ENCODE measurements at places on chromosomes 3 and 15. TPM values are rescaled to one million over a fixed set of nuclear protein-coding genes. Genes with fewer than 3 reads are reported as not detected.

DNA sequence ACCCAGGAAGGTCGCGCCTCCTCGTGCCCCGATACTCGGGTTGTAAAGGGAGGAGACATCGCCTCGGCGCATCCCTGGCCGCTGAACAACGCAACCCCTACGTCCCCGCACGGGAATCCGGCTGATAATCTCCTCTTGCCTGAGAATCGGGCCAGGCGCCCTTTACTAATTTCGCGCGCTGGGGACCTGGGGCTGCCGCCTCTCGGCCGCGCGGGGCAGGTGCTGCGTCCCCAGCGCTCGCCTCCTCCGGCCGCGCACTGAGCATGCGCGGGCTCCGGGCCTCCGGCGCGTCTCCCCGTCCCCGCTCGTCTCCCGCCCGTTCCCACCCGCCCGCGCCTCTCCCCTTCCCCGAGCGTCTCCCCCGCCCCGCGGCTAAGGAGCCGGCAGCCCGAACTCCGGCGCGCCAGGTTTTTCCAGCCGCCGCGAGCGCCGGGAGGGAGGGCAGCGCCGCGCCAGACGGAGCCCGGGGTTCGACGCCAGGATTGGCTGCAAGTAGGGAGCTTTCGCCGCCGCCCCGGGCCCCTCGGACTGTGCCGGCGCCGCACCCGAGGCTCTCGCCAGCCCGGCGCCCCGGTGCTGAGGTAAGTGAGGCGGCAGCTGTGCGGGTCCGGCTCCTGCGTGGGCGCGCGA, at the start of gene CNTN4:
Gene CNTN4 (plus strand): TSS at position 469 of the 630 bp plus-strand sequence.
- no peak for DNase-seq

- DNase-seq: no peak
Measured at GRCh38 chr15:85389306-85389650, 8.9 kb downstream of the AKAP13 start.

GRCh38 chr3:78844307-78844706, 923.5 kb downstream of the ROBO1 start:
- no peak for DNase-seq

GRCh38 chr15:67359431-67360079, 105.0 kb downstream of the IQCH start:
- DNase-seq: no peak

GRCh38 chr3:38490281-38491030, 5.7 kb upstream of the EXOG start:
- DNase-seq: no peak

DNA sequence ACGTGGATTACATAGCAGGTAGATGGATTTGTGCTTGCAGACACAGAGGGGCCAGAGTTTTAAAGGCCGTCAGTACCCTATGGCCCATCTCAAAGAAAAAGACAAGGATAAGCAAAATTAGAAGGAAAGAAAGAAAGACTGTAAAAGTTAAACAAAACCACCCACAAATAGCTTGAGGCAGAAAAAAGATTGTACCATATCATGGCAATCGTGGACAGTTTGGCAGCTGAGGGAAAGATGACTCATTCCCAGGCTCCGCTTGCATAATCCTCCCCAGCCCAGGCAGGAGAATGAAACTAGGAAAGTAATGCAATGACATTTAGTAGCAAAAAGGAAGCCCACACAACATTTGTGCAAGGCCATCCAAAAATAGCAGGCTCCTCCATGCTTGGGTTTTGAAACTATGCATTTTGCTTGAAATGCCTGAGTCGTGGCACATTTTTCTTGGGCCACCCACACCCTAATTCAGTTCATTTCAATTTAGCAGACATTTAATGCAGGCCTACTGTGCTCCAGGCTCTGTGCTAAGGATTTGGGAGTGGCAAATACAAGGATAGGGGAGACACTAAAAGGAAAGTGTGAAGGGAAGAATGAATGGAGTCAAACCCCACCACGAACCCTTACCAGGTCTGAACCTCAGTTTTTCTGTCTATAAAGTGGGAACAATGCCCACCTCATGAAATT, 40.9 kb upstream of the SMAD3 start:
- peak; percentile 69 for DNase-seq

- no peak for DNase-seq
Measured at GRCh38 chr15:101088271-101088670, 163.6 kb downstream of the CHSY1 start.

DNA sequence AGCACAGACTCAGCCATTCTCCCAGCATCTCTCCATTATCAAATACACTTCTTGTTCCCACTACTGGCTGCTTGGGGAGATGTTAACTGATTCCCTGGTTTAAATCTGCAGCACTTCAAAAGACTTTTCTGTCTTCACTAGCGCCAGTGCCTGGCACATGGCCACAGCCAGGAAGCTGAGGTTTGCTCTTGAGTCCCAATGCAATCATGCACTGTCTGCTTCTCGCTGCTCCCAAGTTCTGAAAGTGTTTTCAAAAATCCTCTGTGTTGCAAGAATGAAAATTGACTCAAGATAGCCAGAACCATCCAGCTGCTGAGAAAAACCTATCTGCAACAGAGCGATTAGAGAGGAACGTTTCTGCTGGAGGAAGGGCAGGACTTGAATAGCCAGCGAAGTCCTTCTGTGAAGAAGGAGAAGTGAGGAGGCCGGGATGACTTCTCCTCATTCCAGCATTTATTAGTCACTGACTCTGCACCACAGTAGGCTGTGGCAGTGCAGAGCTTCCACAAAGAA, 358.4 kb upstream of the NR2F2 start:
- DNase-seq: no peak

GRCh38 chr3:42061713-42062380, 29.3 kb upstream of the TRAK1 start:
- peak; percentile 67 for DNase-seq

The PLA2G4E gene
- total RNA-seq: not detected

The IGF2BP2 gene
- total RNA-seq: 62.0 TPM

DNA sequence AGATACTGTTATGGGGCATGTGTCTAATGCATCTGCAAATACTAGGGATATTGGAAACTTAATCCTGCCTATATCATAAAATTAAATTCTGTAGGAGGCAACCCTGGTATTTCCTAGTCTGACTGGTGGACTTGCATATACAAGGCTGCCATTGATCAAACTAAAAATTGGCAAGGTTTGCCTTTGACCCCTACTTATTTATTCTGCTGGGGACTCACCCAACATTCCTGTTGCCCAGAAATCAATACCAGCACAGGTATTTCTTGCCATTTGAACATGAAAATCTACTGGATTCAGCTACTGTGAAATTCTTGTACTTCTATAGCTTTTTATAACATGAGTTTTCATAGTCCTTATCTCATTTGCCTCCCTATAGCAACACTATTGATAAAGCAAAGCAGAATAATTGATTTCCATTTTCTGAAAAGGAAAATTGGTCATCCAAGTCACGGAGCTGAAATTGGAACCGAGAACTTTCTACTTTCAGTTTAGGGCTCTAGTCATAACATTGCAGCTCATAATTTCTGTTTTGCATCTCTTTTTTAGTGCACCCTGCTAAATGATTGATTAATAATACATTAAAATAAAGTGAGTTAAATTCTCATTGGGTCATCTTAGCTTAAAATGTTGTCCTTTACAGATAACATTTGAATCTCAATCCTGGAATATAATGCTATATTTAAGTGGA, 365.2 kb downstream of the MFSD1 start:
- DNase-seq: no peak

GRCh38 chr15:67089217-67090193, 24.1 kb downstream of the SMAD3 start:
- no peak for DNase-seq

DNA sequence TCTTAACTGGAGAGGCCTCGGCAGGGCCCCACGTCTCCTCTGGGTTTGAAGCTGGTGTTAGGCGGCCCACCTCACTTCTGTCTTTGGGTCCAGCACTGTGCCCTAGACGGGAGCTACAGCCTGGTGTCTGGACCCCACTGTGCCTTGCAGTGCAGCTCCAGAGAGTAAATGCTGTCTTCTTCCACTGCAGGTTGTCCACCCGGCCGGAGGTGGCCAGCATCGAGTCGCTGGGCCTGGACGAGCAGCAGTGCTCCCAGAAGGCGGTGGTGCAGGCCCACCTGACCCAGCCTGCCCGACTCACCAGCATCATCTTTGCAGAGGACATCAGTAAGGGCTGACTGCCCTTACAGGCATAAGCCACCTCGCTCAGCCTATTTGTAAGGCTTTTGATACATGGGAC, 53.1 kb upstream of the TAMM41 start:
- no peak for DNase-seq

GRCh38 chr3:131794766-131795388, 239.9 kb downstream of the CPNE4 start:
- DNase-seq: peak; percentile 11

The ADAMTSL3 gene
- not detected for total RNA-seq

The PPIB gene
- total RNA-seq: 928 TPM

The PRSS50 gene
- total RNA-seq: not detected

- DNase-seq: no peak
Measured at GRCh38 chr3:42351207-42351606, 59.2 kb downstream of the LYZL4 start.

DNA sequence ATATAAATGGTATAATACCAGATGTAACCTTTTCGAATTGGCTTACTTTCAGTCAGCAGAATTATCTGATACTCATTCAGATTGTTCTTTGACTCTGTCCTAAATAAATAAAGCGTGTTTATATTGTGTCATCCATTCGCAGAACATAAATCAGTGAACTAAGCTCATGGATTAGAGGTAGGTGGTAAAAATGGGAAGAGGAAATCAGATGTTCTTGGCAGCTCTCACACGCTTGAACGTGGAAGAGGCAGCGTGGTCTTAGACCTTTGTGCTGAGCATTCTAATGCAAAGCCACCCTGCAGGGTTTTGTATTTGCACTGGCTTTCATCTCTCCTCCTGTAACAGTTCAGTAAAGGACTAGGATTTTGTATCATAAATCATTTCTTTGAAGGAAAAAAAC, 441.4 kb downstream of the GABRG3 start:
- DNase-seq: no peak

- DNase-seq: no peak
Measured at GRCh38 chr3:31011380-31011779, 116.9 kb upstream of the GADL1 start.

DNA sequence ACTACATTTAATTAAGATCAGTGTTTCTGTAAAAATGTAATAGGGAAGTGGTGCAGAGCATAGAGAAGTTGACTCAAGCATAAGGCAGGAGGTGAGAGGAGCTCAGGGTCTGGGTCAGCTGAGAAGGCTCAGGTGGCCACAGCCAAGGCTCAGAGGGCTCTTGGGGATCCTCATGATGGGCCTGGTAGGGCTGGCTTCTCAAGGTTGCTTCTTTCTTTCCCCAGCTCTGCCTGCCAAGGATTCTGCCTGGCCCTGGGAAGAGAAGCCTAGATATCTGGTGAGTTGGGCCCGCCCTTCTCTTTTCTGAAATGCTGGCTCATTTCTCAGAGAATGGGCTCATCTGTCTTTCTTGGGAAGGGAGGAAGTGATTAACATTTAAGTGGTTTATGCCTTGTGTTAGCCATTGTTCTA, 6.5 kb downstream of the ZNF589 start:
- DNase-seq: peak; percentile 49

The COL6A5 gene
- total RNA-seq: not detected

All from pulmonary artery endothelial cell (primary cell).